ENCODE measurements at places on chromosomes 11 and 22.

GRCh38 chr22:25923914-25924313, 181.9 kb downstream of the MYO18B start:
- DNase-seq: no peak

DNA sequence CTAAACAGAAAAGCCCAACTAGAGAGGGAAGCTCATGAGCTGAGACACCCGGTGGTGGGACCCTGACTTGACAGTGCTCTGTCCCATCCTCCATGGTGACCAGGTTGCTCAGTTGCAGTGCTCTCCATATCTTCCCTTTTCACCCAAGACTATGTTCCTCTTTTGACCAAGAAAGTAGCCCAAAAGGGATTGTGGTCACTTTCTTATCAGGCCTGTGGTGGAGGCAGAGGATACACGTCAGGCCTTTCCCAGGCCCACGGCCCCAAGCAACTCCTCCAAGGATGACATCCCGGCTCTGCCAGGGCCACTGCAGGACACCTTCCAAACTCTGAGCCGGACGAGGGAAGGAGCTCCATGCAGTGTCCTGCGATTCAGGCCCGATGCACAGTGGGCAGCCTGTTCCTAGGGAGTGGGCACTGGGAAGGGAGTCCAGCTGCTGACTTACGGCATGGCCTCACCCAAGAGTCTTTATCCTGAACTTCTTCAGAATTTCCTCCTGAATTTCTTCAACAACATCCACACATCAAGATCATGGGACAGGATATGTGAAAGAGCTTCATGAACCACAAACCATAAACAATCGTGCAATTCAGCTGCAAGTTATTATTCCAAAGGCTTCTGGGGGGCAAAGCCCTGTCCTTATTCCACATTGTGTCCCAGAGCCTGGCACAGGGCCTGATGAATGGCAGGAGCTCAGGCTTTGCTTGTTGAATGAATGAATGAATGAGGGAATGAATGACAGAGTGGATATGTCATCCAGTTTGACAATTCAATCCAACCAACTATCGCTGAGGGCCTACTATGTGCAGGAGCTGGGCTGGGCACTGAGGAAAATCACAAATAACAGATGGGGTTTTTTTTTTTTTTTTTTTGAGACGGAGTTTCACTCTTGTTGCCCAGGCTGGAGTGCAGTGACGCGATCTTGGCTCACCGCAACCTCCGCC, 36.0 kb upstream of the MYH9 start:
- DNase-seq: no peak

DNA sequence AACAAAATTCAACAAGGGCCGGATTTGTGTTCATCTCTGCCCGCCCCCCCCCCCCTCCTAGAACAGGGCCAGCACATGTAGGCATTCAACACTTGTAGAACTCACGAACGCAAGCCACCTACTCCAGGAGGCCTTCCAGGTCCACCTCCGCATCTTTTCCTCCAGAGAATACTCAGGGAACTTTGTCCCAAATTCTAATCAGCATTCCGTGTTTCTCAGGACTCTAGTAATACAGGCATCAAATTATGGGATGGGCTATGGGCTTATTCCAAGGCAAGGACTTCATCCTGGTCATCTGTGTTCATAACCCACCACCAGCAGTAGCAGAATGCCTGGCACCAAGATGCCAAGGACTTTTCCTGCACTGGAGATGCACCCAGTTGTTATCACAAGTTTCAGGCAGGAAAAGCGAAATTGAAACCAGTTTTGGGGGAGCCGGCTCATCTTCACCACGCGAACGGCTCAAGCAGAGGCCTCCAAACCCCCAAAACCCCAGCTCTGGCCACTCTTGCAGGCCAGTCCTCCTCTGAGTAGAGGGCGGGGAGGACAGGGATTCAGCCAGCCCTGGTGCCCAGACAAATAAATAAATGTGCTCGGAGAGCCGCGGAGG, 462 bp downstream of the UBE2L6 start:
- peak; percentile 18 for DNase-seq

GRCh38 chr22:42714768-42715390, 5.8 kb downstream of the A4GALT start:
- DNase-seq: no peak

DNA sequence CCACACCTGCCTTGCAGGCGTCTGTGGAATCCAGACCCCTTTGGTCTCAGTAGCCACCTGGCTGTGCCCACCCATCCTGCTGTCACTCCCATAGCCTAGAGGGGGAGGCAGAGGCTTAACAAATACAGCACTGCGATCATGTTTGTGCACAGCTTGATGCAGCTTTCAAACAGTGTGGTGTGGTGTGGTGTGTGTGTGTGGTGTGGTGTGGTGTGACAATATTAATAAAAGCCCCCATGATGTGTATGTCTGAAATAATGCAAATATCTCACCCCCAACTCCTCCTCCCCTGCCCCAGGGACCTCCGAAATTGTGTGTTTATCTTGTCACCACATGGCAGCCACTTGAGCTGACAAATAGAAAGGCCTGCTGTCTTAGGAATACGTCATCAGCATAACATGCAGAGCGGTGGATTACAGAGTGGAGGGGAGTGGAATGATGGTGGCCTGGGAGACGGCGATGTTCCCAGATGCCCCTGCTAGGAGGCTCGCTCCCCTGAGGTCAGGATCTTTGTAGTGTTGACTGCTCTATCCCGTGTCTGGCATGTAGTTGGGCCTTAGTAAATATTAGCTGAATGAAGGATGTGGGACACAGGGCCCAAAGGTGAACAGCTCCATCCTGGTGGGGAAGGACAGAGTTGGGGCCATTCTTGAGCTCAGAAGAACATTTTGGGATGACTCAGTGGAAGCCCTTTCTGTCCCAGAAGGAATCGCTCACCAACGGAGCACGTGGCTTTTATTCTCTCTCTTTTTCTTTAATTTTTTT, 2.8 kb downstream of the PDXP start:
- no peak for DNase-seq

All from endothelial cell of umbilical vein (primary cell).